ENCODE measurements at places on chromosomes 7 and 10.
A peak's percentile ranks its signal among the peaks of the same experiment; 100 is the strongest.

DNA sequence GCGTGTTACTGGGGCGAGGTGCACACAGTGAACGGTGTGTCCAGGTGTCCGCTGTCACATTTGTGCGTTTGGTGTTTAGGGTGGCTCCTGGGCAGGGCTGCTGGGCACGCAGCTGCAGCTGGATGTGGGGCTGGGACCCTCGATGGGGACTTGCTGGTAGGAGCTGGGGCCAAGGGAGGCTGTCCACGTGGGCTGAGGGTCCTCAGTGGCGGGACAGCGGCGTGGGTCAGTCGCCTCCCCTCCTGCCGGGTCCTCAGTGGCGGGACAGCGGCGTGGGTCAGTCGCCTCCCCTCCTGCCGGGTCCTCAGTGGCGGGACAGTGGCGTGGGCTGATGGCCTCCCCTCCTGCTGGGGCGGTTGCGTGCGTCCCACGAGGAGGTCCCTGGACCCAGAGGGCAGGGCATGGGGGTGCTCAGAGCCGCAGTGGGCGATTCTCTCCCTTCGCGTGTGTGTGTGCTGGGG lies 68.5 kb downstream of the INPP5A start:
- DNase-seq: no peak

DNA sequence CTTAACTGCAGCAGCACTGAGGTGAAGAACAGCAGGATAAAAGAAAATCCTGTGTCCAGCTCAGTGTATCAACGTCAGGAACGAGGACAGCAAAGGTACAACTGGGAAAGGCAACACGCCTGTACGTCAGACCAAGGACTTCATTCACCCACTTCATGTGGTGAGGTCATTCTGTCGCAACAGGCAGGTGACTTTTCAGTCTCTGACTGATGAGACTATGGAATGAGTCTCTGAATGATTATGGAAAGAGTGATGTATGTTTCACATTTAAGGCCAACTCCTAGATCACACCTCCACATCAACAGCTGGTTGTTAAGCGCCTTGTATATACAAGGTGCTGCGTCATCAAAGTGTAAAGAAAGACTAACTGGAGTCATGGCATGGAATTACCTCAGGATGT lies 297.6 kb upstream of the SP8 start:
- DNase-seq: no peak

GRCh38 chr7:40316176-40316575 lies 181.4 kb downstream of the SUGCT start:
- DNase-seq: no peak

DNA sequence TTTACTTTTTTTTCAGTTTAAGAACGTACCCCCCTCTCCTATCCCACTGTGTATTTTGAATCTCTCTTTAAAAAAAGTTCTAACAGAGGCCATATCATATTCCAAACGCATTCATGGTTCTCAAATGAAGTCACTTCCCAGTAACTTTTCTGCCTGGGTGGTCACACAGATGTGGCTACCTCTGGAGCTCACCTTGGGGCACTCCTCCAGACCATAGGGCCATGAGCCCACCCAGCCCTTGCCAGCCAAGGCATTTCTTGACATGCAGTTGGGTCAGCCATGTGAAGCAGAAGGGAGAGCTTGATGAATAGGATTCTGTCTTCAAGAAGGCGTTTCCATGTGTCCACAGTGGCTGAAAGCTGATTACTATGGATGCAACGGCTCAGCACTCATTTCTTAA lies 239.3 kb downstream of the RAB11FIP2 start:
- DNase-seq: no peak

DNA sequence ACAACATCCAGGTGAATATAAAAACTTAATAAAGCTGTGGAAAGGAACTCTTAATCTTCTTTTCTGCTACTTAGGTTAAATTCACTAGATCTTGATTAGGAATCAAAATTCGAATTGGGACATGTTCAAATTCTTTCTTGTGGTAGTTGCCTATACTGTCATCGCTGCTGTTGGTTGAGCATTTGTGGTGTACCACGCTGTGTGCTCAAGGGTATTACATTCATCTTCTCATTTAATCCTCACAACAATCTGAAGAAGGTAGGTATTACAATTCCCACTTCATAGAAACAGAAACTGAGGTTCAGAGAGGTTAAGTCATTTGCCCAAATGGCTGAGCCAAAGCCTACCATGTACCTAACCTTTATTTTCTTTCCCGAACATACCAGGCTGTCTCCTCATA lies 39.9 kb upstream of the CC2D2B start:
- DNase-seq: no peak

DNA sequence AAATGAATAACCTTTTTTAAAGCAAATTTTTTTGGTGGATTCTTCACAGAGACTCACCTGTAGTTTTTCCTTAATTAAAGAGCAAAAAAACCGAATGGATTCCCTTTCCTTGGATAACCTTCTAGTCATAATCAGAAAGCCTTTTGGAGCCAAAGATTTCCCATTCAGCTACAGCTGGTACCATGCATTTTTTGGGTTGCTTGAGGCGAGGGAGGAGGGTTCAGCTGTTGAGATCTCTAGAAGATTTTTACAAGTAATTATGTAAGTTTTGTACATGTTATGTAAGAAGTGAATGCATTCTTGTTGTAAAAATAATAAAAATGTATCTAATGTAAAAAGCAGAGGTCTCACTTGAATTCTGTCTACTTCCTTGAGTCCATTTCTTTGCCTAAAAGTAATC lies 463.2 kb downstream of the SORCS3 start:
- DNase-seq: no peak

GRCh38 chr7:26515314-26515842 lies 223.7 kb downstream of the SNX10 start:
- no peak for DNase-seq

GRCh38 chr7:2725178-2726105 lies 37.4 kb downstream of the AMZ1 start:
- DNase-seq: no peak

GRCh38 chr7:155941688-155942087 lies 129.4 kb upstream of the SHH start:
- no peak for DNase-seq

DNA sequence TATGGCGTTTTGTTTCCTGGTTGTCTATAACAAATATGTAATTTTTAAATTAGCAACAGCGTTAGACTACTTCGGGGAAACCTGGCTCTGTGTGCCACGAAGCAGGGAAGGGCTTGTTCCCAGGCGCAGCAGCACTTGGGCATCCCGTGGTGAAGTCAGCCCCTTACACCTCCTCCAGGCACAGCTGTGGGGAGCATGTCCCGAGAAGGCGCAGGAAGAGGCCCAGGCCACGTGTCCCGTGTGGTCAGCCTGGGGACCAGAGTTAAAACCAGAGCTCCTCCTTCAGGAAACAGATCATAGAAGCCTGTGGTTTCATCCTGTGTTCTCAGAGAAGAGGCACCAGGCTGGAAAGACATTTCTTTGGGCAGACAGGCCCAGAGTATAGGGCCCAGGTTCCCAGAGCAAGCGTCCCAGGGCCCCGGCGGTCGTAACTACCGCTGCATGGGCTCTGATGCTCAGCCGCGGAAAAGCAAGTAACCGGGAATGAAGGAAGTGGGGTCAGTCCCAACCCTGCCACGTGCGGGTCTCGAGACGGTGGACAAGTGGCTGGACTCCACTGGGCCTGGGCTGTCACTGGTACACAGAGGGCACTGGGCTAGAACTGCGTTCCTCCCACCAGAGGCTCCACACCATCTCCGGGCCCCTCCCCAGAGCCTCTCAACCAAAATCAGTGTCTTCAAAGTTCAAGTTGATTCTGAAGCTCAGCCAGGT lies 7.1 kb downstream of the NUDT1 start:
- no peak for DNase-seq

GRCh38 chr7:80736371-80737125 lies 98.1 kb downstream of the CD36 start:
- DNase-seq: no peak

DNA sequence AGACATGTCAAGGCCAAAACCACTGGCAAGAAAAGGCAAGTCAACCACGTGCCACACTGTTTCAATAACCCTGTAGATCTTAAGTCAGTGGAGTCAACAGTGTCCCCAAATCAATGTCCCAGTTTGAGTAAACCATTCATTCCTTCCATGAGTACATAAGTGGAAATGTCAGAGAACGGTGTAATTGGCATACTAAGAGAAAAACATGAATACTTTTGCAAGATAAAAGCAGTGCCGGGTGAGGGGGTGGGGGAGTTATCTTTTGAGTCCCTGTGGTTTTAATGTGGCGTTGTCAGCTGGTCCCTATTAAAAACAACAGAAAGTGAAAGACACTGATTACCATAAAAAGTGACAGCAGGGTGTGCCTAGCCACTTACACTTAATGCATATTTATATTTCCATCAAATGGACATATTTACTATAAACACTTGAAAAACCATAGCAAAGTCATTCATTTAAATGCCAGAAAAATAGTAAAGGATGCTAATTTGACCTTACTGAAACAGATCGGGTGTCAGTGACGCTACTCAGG lies 37.8 kb downstream of the RSU1 start:
- peak; percentile 33 for DNase-seq

GRCh38 chr7:39458061-39458745 lies 108.0 kb upstream of the YAE1 start:
- no peak for DNase-seq

DNA sequence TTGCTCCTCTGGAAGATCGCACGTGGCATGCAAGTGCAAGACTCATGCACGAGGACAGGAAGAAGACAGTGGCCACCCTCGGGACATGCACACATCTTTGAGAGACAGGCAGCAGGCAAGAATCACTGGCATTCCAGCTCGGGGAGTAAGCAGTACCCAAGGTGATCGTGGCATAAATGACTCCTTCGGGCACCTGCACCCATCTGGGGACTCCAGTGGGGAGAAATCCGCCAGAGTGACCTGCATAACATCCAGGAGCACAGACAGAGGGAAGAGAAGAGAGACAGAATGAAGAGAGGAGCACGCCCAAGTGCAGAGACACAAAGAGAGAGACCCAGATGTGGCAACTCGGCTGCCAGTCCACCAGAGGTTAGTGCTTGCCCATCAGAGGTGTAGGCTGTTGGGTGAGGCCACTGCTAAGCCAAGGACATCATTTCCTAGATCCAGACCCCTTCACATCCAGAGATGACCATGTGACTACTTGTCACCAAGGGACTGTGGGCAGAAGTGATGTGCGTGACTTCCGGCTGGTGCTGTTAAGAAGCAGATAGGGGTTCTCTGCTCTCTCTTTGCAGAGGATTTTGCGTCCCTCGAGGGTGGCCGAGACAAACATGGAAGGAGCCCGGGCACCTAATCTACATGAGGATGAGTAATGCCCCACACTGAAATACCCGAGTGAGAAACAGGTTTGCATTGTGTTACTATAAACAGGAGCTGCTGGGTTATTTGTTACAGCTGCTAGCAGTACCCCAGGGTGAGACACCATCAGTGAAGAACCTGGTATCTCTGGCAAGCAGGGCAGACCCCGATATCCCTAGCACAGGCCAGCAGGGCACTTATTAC lies 80.6 kb downstream of the VWA2 start:
- no peak for DNase-seq

DNA sequence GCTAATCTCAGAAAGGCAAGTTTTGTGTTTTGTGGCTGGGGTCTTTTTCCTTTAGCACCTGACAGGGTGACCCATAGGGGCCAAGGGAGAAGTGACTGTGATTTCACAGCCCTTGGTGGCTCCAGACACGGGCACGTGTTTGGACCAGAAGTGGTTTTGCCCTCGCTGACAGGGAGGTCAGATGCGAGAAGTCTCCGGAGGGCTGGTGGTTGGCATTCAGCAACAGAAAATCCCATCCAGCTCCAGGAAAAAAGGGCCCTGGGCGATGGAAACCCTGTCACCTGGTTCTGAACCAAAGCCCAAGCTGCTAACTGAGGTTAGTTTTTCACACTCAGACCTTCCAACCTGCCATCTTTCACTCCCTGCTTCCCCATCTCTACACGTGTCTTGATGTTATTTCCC lies 272.9 kb downstream of the TRIL start:
- DNase-seq: no peak

- DNase-seq: no peak
Measured at GRCh38 chr7:23022258-23022769, 8.4 kb upstream of the HYCC1 start.

DNA sequence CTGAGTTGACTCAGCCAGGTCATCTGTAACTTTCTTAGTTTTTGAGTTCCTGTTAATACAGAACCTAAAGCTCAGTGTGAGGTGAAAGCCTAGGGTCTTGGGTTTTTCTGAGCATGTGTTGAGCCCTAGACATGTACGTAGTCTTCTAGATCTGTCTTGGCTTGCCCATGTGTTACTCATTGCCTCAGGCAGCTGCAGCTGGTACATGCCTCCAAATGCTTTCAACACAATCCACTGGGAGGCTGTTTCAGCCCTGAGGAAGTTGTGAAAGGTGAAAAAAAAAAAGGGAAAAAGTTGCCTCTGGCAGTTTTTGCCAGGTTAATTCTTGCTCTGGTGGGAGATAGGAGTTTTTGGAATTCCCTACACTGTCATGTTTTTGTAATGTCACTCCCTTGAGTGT lies 134.6 kb downstream of the RNF216 start:
- no peak for DNase-seq

DNA sequence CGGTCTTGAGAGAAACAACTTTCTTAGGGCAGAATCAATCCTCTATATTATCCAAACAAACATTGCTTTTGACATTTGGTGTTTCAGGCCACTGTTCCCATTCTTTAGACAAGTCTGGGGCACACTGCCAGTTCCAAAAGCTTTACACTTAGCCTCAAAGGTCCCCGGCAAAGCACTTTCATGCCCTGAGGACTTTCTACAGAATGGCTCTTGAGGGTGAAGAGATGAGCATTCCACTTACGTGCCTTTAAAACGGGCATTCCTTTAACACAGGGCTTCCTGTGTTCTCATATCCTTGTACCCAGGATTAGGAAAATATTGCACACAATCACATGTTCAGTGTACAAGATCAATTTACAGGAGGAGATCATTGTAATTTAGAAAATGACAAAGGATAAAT lies 13.1 kb upstream of the TMEM213 start:
- DNase-seq: no peak

DNA sequence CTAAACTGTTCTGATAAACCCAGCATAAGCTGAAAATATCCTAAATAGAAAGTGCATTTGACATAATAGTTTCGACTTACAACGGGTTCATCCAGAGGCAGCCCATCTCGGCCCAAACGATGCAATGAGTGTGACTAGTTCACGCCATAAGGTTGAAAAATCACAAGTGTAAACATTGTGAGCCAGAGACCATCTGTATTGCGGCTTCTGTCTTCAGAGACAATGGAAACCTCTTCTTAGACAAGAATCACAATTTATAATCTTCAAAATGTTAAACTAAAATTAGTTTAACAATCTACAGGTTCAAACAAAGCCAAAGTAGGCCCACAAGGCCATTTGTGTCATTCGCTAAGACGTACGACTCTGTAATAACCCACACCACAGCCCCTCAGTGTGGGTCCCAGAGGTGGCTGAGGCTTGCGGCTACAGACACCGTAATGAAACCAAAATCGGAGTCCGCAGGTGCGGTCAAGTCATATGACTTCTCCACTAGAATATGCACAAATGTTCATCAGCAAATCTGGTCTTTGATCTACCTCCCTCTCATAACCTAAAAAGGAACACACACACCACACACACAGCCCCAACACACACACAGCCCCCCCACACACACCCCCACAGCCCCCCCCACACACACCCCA lies 81.8 kb downstream of the DIP2C start:
- no peak for DNase-seq

Measured in stimulated activated CD8-positive, alpha-beta memory T cell treated with anti-CD3 and anti-CD28 coated beads, Interleukin-4, amount 100 ng/mL, for 4 hours (primary cell).